Central memory CD4-positive, alpha-beta T cell (primary cell): ENCODE measurements at places on chromosomes 1 and 21.
A peak's percentile ranks its signal among the peaks of the same experiment; 100 is the strongest.

GRCh38 chr1:76239470-76239918, 164.9 kb downstream of the ST6GALNAC3 start:
- DNase-seq: no peak

GRCh38 chr1:169144941-169145626, 38.6 kb downstream of the ATP1B1 start:
- no peak for DNase-seq

DNA sequence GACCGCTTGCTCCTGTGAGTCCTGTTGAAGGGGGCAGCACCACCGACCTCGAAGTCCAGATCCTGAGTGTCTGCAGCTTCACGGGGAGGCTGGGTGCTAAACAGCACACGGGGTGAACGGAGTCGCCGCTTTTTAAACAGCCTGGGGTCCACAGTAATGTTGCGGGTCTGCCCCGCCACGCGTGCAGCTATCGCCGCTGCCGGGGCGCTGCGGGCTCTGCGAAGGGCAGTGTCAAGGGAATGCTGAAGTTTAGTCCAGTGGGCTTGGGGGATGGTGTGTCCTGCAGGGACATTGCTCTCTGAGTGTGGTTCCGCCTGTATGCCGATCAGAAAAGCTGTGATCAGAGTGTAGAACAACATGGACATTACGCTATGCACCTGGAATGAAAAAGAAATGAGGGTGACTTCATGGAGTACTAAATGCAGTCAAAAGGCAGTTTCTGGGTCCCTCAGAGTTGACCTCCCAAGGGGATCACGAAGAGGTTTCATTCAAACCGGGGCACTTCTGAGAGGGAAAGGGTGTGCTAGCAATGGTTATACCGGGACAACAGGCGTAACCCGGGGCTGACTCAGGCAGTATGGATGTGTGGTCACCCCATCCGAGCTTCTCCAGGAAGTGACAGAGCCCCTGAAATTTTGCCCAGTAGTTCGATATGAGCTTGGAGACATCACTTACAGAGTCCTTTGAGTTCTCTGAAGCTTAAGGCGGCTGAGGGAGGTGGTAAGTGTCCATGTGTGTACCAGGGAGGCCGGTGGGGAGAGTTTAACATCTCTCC, 51.4 kb downstream of the NGF start:
- DNase-seq: no peak

DNA sequence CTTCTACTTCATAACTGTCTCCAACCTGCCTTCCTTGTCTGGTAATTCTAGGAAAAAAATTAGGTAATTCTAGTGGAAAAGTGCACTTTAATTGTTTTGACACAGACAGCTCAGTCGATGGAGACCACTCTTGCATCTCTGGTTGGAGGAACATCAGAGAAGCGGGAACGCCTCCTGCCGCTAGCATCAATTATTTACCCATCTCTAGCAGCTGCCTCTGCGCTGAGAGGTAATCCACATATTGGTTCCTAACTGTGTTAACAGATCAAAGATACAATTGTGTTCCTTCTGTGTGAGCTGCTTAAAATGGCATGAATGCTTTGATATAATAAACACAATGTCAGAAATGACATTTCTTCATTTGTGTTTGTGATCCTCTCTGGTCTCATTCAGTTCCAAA, 33.3 kb downstream of the C2CD2 start:
- no peak for DNase-seq

GRCh38 chr21:32562915-32563314, 22.4 kb downstream of the TCP10L start:
- DNase-seq: no peak

DNA sequence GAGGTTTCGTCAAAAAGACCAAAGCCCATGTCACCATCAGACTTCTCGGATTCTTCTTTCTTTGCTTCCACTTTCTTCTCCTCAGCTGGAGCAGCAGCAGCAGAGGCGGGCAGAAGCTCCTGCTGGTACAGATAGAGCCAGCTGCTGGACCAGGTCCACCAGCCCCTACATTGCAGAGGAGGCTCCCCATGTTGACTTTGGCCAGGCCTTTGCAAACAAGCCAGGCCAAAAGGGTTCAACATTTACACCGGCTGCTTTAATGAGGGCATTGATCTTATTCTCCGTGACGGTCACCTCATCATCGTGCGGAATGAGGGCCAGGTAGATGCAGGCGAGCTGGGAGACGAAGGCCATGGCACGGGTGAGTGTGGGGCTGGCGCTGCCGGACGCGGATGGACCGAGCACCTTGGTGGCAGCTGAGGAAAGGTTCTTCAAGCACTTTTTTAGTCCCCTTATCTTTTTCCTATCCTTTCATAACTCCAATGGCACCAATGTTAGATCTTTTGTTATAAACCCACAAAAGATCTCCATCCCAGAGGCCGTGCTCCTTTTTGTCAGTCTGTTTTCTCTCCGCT, 358.5 kb downstream of the RGS7 start:
- DNase-seq: no peak

DNA sequence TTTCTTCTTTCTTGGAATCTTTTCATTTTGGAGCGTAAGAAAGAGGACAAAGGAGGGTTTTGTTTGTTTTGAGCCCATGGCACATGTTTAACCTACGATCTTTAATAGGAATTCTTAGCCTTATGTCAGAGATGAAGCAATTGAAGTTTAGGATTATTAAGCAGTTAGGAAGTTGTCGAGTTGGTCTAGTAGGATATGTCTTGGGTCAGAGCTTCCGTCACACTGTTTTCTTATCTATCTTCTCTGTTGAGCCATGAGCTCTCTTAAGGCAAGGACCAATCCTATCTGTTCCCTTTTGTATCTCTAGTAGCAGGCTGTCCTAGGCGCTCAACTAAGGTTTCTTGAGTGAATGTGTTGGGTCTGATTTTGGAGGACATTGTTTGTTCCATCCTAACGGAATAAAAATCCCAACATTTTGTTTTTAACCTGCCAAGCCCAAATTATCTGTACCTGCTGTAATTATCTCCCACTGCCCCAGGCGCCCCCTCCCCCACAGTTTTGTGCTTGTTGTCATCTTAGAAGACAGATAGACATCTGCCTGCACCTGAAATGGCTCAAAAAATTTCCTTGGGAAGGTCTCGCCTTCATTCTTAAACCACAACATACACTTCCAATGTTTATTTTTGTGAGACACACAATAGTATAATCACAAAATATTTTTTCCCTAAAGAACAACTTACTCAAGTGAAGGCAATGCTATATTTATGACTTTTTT, 95.3 kb upstream of the GADD45A start:
- DNase-seq: no peak

DNA sequence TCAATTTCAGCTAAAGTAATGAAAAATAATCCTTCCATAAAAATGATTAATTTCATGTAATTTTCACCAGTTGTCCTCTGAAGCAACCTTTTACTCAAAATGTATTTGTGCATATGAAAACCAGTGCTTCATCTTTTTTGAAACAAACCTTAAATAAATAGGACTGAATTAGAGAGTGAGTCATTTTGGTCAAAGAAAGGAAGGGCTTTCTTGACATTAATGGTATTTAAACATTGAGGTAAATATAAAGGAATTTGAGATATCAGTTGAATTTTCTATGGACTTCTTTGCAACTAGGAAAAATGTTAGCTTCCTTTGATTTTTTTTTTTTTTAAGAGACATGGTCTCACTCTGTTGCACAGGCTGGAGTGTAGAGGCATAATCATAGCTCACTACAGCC, 38.7 kb downstream of the SNX7 start:
- DNase-seq: no peak

GRCh38 chr1:63987014-63987627, 213.3 kb downstream of the ROR1 start:
- DNase-seq: no peak

- no peak for DNase-seq
Measured at GRCh38 chr1:23462766-23463165, 21.2 kb downstream of the ASAP3 start.

GRCh38 chr1:43898981-43899380, 34.6 kb upstream of the ARTN start:
- DNase-seq: no peak

- no peak for DNase-seq
Measured at GRCh38 chr1:201313086-201313485, 29.8 kb downstream of the PKP1 start.

DNA sequence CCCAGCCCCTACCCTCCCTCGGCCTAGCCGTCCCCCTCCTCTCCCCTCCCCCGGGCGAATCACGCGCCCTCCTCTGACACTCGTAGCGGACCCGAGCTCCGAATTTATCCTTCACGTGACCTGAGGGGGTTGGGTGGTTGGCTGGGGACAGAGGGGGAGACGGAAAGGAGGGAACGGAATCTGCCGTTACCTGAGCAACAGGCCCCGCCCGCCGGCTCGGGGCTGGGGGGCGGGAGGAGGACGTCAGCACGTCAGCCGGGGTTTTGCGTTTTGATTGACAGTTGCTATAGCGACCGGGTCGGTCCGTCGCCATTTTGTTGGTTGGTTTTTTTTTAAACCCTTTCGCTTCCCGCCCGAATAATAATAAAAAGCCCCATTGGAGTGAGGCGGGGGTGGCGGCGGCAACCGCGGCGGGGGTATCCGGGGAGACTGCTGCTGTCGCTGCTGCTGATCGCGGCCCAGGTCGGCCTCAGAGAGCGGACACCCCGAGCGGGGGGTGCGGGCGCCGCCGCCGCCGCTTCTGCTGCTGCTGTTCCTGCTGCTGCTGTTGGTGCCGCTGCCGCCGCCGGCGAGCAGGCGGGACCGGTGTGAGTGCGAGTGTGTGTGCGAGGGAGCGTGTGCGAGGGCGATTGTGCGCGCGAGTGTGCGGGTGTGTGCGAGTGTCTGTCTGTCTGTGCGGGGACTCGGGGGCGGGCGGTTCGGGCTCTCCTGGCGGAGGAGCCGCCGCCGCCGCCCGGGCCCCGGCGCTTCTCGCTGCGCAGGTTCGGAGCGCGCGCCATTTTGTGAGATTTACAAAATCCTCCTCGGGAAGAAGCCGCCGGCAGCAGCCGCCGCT, at the start of gene DYRK1A:
Gene DYRK1A, plus strand, starts transcription at position 292 of the 835 bp plus-strand sequence. CDS start 53,602 bp downstream, outside the sequence.
- peak; percentile 99 for DNase-seq

GRCh38 chr1:1892079-1892762, 1.3 kb upstream of the GNB1 start:
- no peak for DNase-seq

- DNase-seq: peak; percentile 56
Measured at GRCh38 chr1:77533660-77534305, 148.7 kb downstream of the ZZZ3 start.
